ENCODE measurements at places on chromosomes 6 and 20. TPM values are rescaled to one million over a fixed set of nuclear protein-coding genes. Genes with fewer than 3 reads are reported as not detected.
A peak's percentile ranks its signal among the peaks of the same experiment; 100 is the strongest.

The C6orf15 gene
- total RNA-seq: not detected

The GATA5 gene
- not detected for total RNA-seq

The CLPSL2 gene
- total RNA-seq: not detected

The ISM1 gene
- 3.2 TPM for total RNA-seq

The MYMX gene
- not detected for total RNA-seq

The MYT1 gene
- total RNA-seq: 0.44 TPM

The IMPG1 gene
- total RNA-seq: not detected

GRCh38 chr6:111989743-111990142 lies 64.2 kb upstream of the CCN6 start:
- peaks cover 74% of the 10 kb centered on the region for H3K4me1 ChIP-seq
- H3K4me3 ChIP-seq: peak overlapping the region; percentile 35
- peak overlapping the region; percentile 92 for H3K27ac ChIP-seq
- DNase-seq: no peak

DNA sequence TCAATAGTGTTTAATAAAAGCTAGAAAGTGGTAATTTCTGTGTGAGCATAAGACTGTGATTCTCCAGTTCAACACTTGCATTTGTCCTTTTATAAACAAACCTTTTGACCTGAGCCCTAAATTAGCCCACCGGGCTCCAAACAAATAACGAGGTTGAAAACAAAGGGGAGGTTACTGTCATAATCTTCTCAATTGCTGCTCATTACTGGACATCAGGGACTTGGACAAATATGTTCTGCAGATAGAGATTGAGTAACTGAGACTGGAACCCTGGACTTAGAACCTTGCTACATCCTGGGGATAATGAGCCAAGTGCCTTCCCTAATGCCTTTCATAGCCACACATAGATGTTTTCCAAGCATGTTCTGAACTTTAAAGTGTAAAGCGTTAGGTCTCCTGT lies 84.2 kb upstream of the PCSK2 start:
- H3K27ac ChIP-seq: no peak overlapping the region
- H3K27me3 ChIP-seq: no peaks in the 10 kb centered on the region
- H3K36me3 ChIP-seq: no peaks in the 10 kb centered on the region
- no peaks in the 10 kb centered on the region for H3K4me1 ChIP-seq

GRCh38 chr6:133833949-133834359 lies 55.0 kb upstream of the TCF21 start:
- peaks cover 47% of the 10 kb centered on the region for H3K27me3 ChIP-seq
- no peak overlapping the region for H3K4me3 ChIP-seq
- no peak overlapping the region for H3K27ac ChIP-seq
- DNase-seq: no peak
- H3K4me1 ChIP-seq: peaks cover 5% of the 10 kb centered on the region

DNA sequence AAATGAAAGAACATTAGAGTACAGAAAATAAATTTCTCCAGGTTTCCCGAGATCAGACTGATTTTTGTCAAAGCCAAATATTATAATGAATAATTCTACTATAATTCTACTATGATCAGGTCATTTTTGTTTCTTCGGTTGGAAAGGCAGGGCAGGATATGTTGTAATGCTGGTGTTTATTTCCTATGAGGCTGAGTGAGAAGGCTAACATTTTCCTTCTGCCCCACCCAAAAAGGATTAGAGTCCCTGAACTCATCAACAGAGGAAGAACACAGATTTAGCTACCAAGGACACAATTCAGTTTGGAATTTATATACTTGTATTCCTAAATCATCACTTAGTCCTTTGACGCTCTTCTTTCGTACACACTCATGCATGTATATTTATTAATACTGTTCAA lies 318.9 kb downstream of the SYNE1 start:
- H3K4me1 ChIP-seq: peaks cover 2% of the 10 kb centered on the region
- H3K36me3 ChIP-seq: no peaks in the 10 kb centered on the region
- peaks cover 3% of the 10 kb centered on the region for H3K27me3 ChIP-seq
- H3K27ac ChIP-seq: no peak overlapping the region
- H3K4me3 ChIP-seq: no peak overlapping the region
- DNase-seq: no peak

- no peaks in the 10 kb centered on the region for H3K4me1 ChIP-seq
- no peak for DNase-seq
- H3K36me3 ChIP-seq: no peaks in the 10 kb centered on the region
- H3K4me3 ChIP-seq: no peak overlapping the region
- peaks cover 3% of the 10 kb centered on the region for H3K27me3 ChIP-seq
Observed at GRCh38 chr6:63997734-63998133, 362.1 kb downstream of the PHF3 start.

GRCh38 chr6:72322771-72323170 lies 299.1 kb upstream of the KCNQ5 start:
- DNase-seq: no peak
- no peak overlapping the region for H3K27ac ChIP-seq

- H3K36me3 ChIP-seq: no peaks in the 10 kb centered on the region
- H3K27me3 ChIP-seq: peaks cover 10% of the 10 kb centered on the region
- no peak for DNase-seq
- no peak overlapping the region for H3K27ac ChIP-seq
Observed at GRCh38 chr20:39871013-39871412, 818.0 kb downstream of the MAFB start.

DNA sequence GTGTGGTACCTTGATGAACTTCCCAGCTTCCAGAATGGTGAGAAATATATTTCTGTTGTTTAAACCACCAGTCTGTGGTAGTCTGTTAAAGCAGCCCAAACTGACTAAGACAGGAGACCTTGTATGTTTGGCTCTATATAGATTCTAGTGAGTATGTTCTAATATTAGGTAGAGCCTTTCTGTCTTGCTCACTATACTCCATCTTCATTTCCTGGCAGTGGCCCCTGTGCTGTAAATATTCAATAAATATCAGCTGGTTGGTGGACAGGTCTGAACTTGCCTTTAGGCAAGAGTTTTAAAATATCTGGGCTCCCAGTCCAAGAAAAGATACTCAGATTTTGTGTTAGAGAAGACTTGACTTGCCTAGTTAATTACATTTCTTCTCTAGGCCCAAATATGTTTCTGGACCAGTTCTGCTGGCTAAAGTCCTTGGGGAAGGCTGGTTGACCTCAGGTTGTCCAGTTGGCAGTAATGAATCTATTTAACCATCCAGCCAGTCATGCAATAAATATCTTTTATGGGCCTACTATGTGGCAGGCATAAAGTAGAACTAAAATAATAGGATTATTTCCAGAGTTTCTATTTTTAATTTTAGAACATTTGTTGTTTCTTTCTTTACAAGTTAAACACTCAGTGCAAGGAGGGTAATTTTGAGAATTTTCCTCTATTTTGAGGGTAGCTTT lies 22.3 kb downstream of the PPP1R14C start:
- DNase-seq: no peak
- H3K4me1 ChIP-seq: peaks cover 8% of the 10 kb centered on the region
- peaks cover 12% of the 10 kb centered on the region for H3K27me3 ChIP-seq
- H3K27ac ChIP-seq: no peak overlapping the region
- H3K36me3 ChIP-seq: no peaks in the 10 kb centered on the region

GRCh38 chr6:42239736-42240375 lies 22.2 kb upstream of the MRPS10 start:
- H3K27me3 ChIP-seq: no peaks in the 10 kb centered on the region
- no peak overlapping the region for H3K27ac ChIP-seq
- H3K4me1 ChIP-seq: peaks cover 1% of the 10 kb centered on the region
- H3K4me3 ChIP-seq: no peak overlapping the region
- H3K36me3 ChIP-seq: no peaks in the 10 kb centered on the region
- no peak for DNase-seq

- no peaks in the 10 kb centered on the region for H3K27me3 ChIP-seq
- H3K4me1 ChIP-seq: peaks cover 1% of the 10 kb centered on the region
- DNase-seq: no peak
- H3K4me3 ChIP-seq: no peak overlapping the region
Observed at GRCh38 chr6:154715446-154715845, 17.8 kb upstream of the SCAF8 start.

GRCh38 chr20:53828682-53829254 lies 235.1 kb upstream of the ZNF217 start:
- peaks cover 47% of the 10 kb centered on the region for H3K4me1 ChIP-seq
- peak overlapping the region; percentile 98 for H3K27ac ChIP-seq
- H3K4me3 ChIP-seq: peak overlapping the region; percentile 84
- DNase-seq: no peak
- peaks cover 13% of the 10 kb centered on the region for H3K36me3 ChIP-seq
- no peaks in the 10 kb centered on the region for H3K27me3 ChIP-seq

GRCh38 chr20:14127514-14128223 lies 132.4 kb downstream of the MACROD2 start:
- DNase-seq: no peak
- H3K36me3 ChIP-seq: no peaks in the 10 kb centered on the region
- H3K4me1 ChIP-seq: no peaks in the 10 kb centered on the region
- no peak overlapping the region for H3K27ac ChIP-seq
- no peaks in the 10 kb centered on the region for H3K27me3 ChIP-seq
- H3K4me3 ChIP-seq: no peak overlapping the region

DNA sequence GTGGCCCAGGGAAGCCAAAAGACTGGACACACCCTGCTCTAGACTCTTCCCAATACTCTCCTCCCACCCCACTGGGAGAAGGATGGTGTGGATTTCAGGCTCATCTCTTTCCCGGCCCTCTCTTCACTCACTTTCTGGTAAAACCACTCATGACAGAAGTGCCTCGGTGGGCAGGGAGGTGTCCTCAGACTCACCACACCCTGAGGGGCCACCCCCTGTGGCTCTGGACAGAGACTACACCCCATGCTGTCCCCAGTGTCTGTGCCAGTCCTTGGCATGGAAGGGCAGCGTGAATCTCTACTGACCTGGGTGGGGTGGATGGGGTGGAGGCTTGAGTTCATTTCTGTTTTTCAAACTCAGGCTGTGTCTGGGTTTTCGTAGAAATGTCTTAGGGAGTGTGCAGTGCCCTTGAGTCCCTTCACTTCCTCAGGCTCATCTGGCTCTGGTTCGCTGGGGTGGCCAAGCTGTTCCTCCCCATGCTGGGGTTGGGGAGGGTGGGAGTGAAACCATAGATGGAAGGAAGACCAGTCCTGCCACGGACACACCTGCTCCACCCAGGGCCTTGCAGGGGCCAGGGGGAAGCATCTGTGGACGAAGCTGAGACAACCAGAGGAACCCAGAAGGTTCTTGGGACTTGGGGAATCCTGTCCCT lies 59.1 kb downstream of the EZR start:
- peaks cover 27% of the 10 kb centered on the region for H3K36me3 ChIP-seq
- H3K27ac ChIP-seq: peak overlapping the region; percentile 8
- no peaks in the 10 kb centered on the region for H3K27me3 ChIP-seq
- no peak for DNase-seq

DNA sequence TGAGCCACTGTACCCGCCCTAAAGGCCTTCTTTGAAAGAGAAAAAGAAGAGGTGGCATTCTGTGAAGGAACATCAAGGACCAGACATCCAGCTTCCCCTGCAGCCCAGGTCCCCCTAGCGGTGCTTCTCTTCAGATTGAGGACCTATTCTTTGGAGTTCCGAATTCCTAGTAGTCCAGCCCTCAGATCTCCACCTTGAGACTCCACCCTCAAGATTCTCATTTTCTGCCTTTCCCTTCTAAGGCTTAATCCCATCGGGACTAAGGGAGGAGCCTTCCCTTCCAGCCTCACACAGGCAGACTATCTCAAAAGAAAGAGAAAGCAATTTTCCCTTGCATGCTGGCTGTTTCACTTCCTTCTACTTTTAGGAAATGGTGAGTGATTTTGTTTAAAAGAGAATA lies 32.5 kb downstream of the MUC22 start:
- H3K4me3 ChIP-seq: peak overlapping the region; percentile 58
- peaks cover 9% of the 10 kb centered on the region for H3K4me1 ChIP-seq
- peaks cover 12% of the 10 kb centered on the region for H3K27me3 ChIP-seq
- peak overlapping the region; percentile 42 for H3K27ac ChIP-seq
- no peak for DNase-seq

DNA sequence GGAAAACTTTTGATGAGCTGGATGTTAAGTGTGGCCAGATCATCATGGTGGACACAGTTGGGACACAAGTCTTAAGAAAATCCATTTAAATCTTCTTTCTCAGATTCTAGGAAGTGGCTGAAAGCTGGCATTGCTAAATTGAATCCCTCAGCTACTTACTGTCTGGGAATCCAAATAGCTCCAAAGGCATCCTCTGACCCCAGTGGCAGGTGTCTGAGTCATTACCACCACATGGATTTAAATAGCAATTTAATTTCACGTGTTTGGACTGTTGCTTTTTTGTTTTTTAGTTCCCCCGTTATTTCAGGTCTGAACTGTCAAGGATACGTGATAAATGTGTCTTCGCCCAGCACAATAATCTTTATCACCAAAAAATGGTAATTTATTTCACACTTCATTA lies 33.2 kb upstream of the HDGFL1 start:
- H3K27me3 ChIP-seq: no peaks in the 10 kb centered on the region
- no peaks in the 10 kb centered on the region for H3K4me1 ChIP-seq
- DNase-seq: no peak
- H3K4me3 ChIP-seq: no peak overlapping the region
- no peaks in the 10 kb centered on the region for H3K36me3 ChIP-seq

DNA sequence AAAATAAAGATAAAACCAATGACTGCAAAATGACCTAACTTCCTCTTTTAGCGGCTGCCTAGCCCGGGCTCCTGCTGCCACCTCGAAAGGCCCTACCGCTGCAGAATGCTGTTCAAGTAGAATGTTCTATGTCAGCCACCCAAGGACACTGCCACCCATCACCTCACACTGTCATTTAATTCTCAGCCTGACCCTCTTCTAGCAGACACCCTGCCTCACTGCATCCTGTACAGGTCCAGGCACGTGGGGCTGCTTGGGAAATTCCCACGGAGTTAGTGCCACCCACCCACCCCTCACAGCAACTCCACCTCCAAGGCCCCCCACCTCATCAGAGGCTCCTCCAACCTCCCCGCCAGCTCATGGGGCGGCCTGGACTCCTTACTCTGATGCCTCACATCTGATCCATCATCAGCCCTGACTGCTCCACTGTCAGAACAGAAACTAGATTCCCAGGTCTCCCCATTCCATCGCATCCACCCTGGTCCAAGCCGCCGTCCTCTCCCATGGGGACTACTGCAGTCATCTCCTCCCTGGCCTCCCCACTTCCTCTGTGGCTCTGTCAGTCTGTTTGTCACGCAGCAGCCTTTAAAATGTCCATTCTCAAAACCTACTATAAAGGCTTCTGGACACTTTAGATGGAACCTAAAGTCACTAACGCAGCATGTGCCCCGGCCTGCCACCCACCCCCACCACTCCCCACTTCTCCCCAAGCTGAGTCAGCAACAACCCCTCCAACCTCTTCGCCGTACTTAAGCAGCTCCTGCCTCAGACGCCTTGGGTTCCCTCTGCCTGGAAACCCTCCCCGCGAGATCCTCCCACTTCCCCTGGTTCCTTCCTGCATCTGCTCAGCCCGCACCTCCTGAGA lies 17.0 kb downstream of the NFATC2 start:
- H3K27ac ChIP-seq: peak overlapping the region; percentile 91
- peaks cover 42% of the 10 kb centered on the region for H3K36me3 ChIP-seq
- H3K27me3 ChIP-seq: no peaks in the 10 kb centered on the region

DNA sequence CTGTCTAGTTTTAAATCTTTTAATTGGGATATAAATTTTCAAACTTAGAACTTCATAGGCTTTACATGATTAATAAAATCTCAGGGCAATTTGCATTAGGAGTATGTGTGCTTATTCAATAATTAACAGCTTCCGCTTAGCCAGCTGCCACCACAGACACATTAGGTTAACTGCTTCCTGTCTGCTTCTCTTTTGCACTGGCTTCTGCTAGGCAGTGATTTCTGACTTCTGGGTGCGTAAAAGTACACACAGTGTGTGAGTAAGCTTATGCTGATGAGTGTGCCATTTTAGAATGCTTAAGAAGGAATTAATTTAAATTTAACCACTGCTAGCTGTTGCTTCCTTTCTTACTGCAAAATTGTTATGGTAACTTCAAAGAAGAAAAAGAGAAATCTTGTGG lies 73.9 kb downstream of the F13A1 start:
- no peak overlapping the region for H3K4me3 ChIP-seq
- H3K4me1 ChIP-seq: peaks cover 3% of the 10 kb centered on the region
- no peak for DNase-seq
- no peak overlapping the region for H3K27ac ChIP-seq

GRCh38 chr6:2190661-2191389 lies 54.6 kb downstream of the GMDS start:
- H3K4me1 ChIP-seq: peaks cover 28% of the 10 kb centered on the region
- H3K4me3 ChIP-seq: no peak overlapping the region
- H3K36me3 ChIP-seq: peaks cover 23% of the 10 kb centered on the region
- no peak overlapping the region for H3K27ac ChIP-seq
- DNase-seq: no peak

Data from activated naive CD8-positive, alpha-beta T cell treated with anti-CD3 and anti-CD28 coated beads for 36 hours (primary cell).